Stimulated activated CD8-positive, alpha-beta memory T cell treated with anti-CD3 and anti-CD28 coated beads, Interleukin-12 subunit alpha, Interleukin-12 subunit beta, amount 100 ng/mL, for 4 hours (primary cell): ENCODE measurements at places on chromosomes 12 and 14.

DNA sequence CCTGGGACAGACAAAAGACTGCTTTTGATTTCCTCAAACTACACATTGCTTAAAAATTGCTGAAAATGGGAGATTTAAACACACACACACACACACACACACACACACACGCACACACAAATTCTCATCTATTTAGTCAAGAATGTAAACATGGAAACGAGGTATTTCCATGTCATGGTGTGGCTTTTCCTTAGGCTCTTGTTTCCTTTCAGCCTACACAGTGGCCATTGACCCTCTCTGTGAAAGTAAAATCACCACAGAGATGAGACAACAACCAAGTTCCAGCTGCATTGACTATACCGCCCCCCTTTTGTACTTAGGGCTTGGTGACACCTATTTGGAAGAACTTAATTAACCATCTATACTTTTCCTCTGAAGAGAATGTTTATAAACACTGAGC lies 41.9 kb downstream of the TTC8 start:
- no peak for DNase-seq

GRCh38 chr12:126483145-126484068 lies 1418.2 kb downstream of the AACS start:
- no peak for DNase-seq

GRCh38 chr12:57165741-57166140 lies 18.3 kb upstream of the LRP1-AS start:
- DNase-seq: no peak

DNA sequence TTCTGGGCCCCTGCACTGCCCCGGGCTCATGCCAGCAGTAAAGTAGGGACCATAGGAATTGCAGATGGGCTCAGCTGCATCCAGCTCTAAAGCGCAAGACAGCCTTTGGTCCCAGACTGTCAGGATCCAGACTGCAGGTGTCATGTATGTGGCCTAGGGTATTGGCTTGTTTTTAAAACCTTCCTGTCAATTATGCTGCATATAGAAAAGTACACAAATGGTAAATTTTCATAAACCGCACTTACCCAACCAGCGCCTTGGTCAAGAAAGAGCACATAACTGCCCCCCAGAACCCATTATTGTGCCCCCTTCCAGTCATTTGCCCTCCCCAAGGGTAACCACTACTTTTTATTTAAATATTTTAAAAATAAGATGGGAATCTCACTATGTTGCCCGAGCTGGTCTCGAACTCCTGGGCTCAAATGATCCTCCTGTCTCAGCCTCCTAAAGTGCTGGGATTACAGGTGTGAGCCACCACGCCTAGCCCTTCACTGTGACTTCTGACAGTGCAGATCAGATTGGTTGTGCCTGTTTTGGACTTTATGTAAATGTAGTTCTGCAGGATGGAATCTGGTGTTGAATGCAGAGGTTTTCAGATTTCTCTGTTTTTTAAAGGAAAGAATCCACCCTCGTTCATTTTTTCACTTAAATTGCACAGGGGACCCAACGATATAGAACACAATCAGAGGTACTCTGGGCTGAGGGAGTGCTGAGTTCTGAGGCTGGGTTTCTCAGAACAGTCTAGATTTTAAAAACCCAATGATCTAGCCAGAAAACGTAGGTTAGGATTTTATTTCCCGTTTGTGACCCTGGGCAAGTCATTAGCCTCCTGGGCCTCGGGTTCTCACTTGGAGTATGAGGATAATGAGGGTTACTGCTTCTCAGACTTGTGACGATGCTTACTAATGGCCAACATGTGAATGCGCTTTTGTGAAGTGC lies 6.7 kb downstream of the NR4A1 start:
- DNase-seq: no peak

DNA sequence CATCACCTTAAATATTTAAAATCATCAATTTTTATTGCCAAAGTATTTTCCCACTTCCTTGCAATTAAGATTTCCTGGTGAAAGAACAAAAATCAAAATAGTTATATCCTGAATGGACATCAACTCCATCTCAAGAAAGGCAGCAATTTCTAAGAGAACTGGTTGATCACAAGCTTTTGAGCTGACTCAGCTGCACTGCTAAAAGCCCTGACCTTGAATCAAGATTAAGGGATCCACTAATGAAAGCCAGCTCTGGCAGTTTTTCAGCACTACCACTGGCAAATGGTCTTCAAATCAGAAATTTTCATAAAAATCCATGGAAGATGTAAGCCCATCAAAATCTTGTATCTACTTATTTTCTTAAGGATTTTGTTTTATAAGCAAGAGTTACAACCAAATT lies 123.4 kb downstream of the SLC6A15 start:
- no peak for DNase-seq

DNA sequence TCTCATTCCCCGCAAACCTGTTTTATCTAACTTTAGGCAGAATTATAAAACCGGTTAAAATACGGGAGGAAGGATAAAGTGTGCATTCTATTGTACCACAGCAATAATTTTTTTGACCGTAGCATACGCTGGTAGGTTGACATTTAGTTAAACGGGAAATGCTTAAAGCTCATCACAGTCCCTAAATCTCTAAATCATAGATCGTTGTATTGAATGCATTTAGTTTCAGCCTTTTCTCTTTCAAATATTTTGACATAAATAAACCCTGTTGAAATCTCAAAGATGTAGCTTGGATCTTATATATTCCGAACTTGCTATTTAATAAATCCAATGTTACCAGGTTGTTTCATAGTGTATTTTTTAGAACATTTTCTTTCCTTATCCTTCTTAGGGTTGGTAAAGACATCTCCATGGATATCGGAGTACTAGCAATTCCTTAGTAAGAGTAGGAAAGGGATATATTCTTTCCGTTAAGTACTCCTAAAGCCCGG lies 798 bp downstream of the CLEC2B start:
- no peak for DNase-seq

- DNase-seq: no peak
Measured at GRCh38 chr12:113643177-113643974, 171.7 kb upstream of the LHX5 start.

- DNase-seq: no peak
Measured at GRCh38 chr12:95838125-95838524, 20.6 kb upstream of the SNRPF start.

DNA sequence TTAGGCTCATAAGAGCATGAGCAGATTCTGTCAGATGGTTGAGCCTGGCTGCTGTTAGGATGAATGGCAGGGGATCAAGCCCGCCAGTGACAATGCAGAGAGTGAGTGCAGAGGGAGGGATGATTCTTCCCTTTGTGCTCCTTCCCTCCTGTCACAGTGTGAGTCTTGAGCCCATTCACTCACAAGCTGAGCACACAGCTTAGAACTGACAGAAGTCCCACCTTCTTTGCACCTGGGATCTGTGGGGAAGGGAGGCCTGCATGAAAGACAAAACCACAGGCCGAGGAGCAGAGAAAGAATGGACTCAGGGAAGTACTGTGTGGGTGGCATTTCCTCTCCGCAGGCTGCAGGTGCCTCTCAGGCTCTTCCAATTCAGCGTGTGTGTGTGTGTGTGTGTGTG lies 160.6 kb downstream of the KCNA5 start:
- DNase-seq: no peak

GRCh38 chr14:101230161-101230850 lies 326.8 kb upstream of the RTL1 start:
- no peak for DNase-seq

DNA sequence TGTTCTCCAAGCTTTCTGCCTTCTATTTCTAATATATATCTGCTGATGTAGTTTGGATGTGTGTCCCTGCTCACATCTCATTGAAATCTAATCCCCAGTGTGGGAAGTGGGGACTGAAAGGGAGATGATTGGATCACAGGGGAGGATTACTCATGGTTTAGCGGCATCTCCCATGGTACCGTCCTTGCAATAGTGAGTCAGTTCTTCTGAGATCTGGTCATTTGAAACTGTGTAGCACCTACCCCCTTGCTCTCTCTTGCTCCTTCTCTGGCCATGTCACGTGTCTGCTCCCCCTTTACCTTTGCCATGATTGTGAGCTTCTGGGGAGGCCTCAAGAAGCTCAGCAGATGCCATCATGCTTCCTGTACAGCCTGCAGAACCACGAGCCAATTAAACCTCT lies 26.2 kb upstream of the ALX1 start:
- no peak for DNase-seq

- DNase-seq: no peak
Measured at GRCh38 chr12:15220451-15220850, 766 bp downstream of the RERG start.

DNA sequence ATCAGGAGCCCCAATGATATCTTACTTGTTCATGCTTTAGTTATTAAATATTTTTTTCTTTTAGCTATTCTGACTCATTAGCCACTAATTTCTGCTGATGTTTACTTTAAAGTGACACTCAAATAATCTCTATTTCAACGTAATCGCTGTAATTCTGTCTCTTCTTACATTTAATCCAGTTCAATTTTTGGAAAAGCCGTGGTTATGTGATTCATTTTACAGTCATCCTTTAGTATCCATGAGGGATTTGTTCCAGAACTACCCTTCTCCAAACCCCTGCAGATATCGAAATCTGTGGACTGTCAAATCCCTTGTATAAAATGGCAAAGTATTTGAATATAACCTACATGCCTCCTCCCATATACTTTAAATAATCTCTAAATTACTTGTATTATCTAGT lies 1103.4 kb downstream of the LRFN5 start:
- DNase-seq: no peak

DNA sequence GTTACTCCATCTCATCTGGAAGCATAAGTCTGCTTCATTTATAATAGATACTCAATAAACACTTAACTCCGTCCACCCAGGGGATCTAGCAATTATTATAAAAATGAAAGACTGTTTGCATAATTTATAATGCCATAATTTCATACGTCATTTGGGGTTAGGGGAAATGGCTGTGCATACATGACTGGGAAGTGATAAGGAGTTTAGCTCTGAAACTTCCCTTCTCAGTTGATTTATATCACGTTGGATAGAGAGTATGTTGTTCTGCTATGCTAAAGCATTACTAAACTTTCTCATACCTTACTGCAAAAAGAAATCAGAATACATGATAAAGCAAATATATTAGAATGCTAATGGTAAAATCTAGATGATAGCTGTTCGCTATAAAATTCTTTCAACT lies 90.4 kb upstream of the DYNC1H1 start:
- no peak for DNase-seq

DNA sequence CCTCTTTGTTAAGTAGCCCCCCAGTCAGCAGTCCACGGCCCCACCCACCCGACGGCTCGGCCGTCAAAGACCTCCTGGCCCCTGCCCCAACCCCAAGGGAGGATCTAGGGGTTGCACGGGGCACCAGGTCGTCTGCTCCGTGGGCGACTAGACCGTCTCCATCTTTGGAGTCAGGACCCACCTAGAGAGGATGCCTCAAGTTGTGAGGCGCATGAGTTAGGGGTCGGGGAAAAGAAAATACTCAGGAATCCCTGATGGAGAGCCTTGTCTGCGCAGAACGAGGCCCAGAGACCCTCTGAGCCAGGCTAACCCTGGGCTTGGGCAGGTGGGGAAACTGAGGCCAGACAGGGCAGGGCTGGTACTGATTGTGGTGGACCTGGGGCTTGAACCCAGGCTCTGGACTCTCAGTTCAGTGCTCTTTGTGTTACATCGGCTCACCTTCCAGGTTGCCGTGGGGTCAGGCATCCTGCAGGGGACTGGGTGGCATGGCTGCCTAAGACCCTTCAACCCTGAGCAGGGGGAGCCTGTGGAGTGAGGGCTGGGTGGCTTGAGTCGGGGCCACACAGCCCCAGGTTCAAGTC lies 839 bp downstream of the OTUB2 start:
- no peak for DNase-seq

DNA sequence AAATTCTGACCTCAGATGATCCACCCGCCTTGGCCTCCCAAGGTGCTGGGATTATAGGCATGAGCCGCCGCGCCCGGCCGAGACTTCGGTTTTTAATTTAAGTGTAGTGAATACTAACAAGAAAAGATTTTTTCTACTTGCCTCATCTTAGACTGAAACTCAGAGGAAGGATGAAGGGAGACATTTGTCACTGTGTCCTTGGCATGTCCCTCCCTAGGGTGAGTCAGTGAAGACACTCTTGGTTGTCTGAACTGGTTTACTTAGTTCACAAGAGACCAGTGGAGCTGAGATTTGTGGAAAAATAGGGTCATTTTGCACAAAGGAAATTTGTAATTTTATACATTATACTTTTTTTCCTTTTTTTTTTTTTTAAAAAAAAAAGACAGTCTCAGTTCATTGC lies 13.5 kb downstream of the C12orf71 start:
- DNase-seq: no peak

GRCh38 chr12:77788231-77789168 lies 42.2 kb upstream of the NAV3 start:
- DNase-seq: no peak

- DNase-seq: no peak
Measured at GRCh38 chr12:58819985-58820384, 100.3 kb downstream of the LRIG3 start.

DNA sequence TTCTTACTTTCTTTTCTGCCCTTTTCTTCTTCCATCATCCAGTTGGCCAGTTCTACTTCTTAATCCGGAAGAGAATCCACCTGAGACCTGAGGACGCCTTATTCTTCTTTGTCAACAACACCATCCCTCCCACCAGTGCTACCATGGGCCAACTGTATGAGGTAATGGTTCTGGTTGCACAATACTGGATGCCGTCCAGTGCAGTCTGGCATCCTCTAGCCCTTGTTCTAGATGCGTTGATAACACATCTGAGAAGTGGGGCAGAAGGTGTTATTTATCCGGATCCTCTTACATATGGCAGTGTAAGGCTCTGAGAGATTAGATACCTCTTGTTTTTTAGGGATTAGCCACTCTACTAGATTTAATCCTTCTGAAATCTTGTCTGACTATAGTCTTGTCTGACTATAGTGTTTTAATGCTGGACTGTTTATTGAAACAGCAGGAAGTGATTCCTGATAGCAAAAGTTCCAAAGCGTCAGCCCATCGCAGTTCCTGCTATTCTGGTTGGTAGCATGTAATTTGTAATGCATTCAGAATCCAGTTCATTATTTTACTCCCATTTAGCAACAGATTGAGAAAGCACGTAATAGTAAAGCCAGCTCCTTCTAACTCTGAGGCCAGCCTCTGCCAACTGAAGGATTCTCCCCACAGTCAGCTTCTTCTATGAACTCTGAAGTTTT lies 7.9 kb downstream of the GABARAPL1 start:
- DNase-seq: no peak

DNA sequence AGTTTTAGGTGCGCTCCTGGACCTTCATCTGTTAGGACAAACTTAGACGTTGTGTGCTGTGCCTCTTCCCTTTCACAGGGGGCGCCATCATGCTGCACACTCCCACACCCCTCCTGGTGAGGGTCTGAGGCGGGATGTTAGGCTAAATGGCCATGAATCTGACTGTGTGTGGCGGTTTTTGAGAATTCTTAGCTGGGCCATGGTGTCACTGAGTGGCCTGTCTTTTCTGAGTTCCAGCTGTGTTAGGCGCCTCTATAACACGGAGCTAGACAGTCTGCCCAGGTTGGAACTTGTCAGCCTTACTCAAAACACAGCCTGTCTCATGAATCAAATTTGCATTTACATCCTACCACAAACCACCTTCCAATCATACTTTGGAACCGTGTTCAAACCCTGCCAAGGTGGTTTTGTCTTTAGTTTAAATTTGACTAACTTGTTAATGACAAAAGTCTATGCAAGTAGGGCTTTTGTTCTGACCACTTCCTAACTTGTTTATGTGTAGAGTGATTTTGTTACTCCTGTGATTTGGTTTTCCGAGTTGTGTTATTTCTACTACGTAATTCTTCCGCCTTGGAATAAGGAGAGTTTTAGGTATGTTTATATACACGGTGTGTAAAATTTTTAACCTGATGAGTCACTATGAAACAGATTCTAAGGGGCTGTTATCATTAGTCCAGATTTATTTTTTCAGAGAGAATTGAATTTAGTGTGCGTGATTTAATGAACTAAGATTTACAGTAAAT lies 19.6 kb downstream of the ACVR1B start:
- DNase-seq: no peak

GRCh38 chr14:57812741-57813140 lies 53.2 kb downstream of the SLC35F4 start:
- no peak for DNase-seq
